ENCODE measurements at places on chromosomes 7 and 10. TPM values are rescaled to one million over a fixed set of nuclear protein-coding genes. Genes with fewer than 3 reads are reported as not detected.

BLNK gene
- total RNA-seq: 5.0 TPM

DNA sequence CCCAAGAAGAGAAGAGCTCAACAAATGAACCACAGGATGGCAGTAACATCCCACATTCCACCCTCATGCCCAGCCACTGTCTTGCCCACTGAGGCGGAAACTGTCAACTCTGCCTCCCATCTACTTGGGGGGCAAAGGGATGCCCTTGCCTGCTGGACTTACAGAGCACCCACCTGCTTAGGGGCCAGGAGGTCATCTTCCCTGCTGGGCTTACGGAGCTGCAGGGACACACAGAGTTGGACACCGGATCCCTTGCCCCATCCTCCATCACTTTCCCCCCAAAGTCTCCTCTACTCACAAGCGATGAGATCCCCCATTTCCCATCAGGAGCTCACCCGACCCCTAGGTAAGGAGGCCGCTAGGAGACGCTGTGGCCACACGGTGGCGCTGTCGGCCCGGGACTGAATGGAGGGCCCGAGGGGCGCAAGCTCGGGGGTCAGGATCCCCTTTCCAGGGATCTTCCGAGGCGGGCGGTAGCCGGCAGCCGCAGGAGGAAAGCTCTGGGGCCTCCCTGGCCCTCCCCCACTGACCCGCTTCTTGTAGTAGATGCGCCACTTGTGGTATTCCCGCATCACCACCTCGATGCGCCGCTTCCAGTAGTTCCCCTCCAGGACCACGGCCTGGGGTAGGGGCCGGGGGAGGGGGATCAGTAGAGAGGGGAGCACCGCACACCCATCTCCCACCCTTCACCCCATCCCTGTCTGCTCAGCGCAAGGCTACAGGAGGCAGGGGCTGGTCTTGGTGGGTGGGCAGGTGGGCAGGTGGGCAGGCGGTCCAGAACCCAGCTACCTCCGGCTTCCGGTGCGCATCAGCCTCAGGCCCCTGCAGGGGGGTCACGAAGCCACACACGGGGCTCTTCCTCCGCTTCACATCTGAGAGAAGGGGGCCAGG, 17.3 kb downstream of the MLXIPL start:
- no peak overlapping the region for H3K4me3 ChIP-seq
- no peak overlapping the region for H3K27ac ChIP-seq
- no peaks in the 10 kb centered on the region for H3K36me3 ChIP-seq
- no peak for DNase-seq
- H3K4me1 ChIP-seq: peaks cover 6% of the 10 kb centered on the region

- H3K27ac ChIP-seq: no peak overlapping the region
- H3K27me3 ChIP-seq: peaks cover 46% of the 10 kb centered on the region
- H3K36me3 ChIP-seq: no peaks in the 10 kb centered on the region
- H3K4me1 ChIP-seq: peaks cover 4% of the 10 kb centered on the region
- no peak for DNase-seq
- no peak overlapping the region for H3K4me3 ChIP-seq
Observed at GRCh38 chr7:151018421-151019129, 5.7 kb downstream of the ATG9B start.

LAMTOR4 gene
- 151 TPM for total RNA-seq

- H3K27me3 ChIP-seq: peaks cover 29% of the 10 kb centered on the region
- peaks cover 9% of the 10 kb centered on the region for H3K4me1 ChIP-seq
- no peak overlapping the region for H3K27ac ChIP-seq
- H3K4me3 ChIP-seq: no peak overlapping the region
Observed at GRCh38 chr10:70440296-70441160, 953 bp downstream of the NODAL start.

PRSS1 gene
- not detected for total RNA-seq

CLRN3 gene
- not detected for total RNA-seq

- no peak overlapping the region for H3K27ac ChIP-seq
- no peak overlapping the region for H3K4me3 ChIP-seq
- H3K27me3 ChIP-seq: no peaks in the 10 kb centered on the region
- H3K36me3 ChIP-seq: no peaks in the 10 kb centered on the region
- DNase-seq: no peak
- H3K4me1 ChIP-seq: no peaks in the 10 kb centered on the region
Observed at GRCh38 chr7:22372863-22373262, 15.9 kb upstream of the RAPGEF5 start.

- H3K36me3 ChIP-seq: no peaks in the 10 kb centered on the region
- peak overlapping the region; percentile 79 for H3K27ac ChIP-seq
- peaks cover 15% of the 10 kb centered on the region for H3K4me1 ChIP-seq
- DNase-seq: peak; percentile 32
- no peak overlapping the region for H3K4me3 ChIP-seq
Observed at GRCh38 chr7:17370901-17371585, 72.6 kb downstream of the AHR start.

DNA sequence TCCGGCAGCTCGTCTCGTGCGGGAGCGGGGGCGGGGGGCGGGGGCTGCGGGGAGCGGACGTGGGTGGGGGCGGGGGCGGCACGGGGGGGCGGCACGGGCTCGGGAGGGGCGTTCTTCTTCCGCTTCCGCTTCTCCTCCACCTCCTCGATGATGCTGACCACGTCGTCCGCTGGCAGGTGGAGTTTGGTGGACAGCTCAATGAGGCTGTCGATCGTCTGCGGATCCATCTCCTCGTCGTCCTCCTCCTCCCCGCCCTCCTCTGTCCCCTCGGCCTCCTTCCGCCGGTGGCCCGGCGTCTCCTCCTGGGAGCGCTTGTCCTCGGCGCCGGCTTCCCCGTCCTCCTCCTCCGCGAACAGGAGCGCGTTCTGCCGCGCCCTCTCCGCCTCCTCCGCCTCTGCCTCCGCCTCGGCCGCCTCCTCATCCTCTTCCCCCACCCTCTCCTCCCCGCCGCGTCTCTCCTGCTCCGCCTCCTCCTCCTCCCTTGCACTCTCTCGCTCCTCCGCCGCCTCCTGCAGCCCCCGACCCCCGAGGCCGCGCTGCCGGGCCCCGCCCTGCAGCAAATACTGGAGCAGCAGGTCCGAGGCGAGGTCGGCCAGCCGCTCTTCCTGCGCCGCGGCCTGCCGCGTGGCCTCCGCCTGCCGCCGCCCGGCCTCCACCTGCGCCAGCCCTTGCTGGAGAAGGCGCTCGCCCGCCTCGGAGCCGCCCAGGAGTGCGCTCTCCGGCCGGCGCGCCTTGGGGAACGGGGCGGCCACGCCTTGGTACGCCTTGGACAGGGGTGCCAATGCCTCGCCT, 1.9 kb downstream of the VGF start:
- H3K27ac ChIP-seq: no peak overlapping the region
- H3K4me1 ChIP-seq: peaks cover 12% of the 10 kb centered on the region
- H3K27me3 ChIP-seq: peaks cover 17% of the 10 kb centered on the region
- peaks cover 7% of the 10 kb centered on the region for H3K36me3 ChIP-seq

PRSS37 gene
- total RNA-seq: not detected

- no peaks in the 10 kb centered on the region for H3K4me1 ChIP-seq
- no peak for DNase-seq
- H3K4me3 ChIP-seq: no peak overlapping the region
- H3K36me3 ChIP-seq: no peaks in the 10 kb centered on the region
Observed at GRCh38 chr10:69663369-69663947, 33.4 kb downstream of the FAM241B start.

RNF148 gene
- total RNA-seq: 0.65 TPM

- H3K27me3 ChIP-seq: no peaks in the 10 kb centered on the region
- no peak overlapping the region for H3K4me3 ChIP-seq
- no peaks in the 10 kb centered on the region for H3K4me1 ChIP-seq
- H3K36me3 ChIP-seq: no peaks in the 10 kb centered on the region
- no peak overlapping the region for H3K27ac ChIP-seq
Observed at GRCh38 chr10:98664329-98665042, 217.8 kb upstream of the HPS1 start.

GRCh38 chr10:117553815-117554172, 11.2 kb downstream of the EMX2 start:
- H3K27me3 ChIP-seq: peaks cover 68% of the 10 kb centered on the region
- H3K4me1 ChIP-seq: no peaks in the 10 kb centered on the region
- DNase-seq: no peak
- H3K36me3 ChIP-seq: no peaks in the 10 kb centered on the region
- no peak overlapping the region for H3K27ac ChIP-seq
- H3K4me3 ChIP-seq: no peak overlapping the region

SPDYE11 gene
- not detected for total RNA-seq

DNA sequence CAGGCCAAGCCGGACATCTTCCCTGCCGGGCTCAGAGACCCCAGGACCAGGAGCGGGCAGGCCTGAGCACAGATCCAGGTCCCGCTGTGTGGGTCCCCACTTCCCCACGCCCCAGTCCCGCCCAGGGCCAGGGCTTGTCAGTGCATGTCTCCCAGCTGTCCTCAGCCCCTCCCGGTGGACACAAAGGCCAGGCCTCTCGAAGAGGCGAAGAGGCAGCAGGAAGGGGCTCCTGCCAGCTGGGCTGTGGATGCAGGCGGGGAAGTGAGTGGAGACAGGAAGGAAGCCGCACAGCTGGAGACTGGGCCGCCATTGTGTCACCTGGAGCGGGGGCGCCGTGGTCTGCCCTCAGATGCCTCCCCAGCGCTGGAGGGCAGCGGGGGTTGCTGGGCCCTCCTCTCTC, 4.8 kb downstream of the GRIFIN start:
- no peak overlapping the region for H3K27ac ChIP-seq
- no peaks in the 10 kb centered on the region for H3K4me1 ChIP-seq
- H3K4me3 ChIP-seq: no peak overlapping the region

ASIC3 gene
- not detected for total RNA-seq

DNA sequence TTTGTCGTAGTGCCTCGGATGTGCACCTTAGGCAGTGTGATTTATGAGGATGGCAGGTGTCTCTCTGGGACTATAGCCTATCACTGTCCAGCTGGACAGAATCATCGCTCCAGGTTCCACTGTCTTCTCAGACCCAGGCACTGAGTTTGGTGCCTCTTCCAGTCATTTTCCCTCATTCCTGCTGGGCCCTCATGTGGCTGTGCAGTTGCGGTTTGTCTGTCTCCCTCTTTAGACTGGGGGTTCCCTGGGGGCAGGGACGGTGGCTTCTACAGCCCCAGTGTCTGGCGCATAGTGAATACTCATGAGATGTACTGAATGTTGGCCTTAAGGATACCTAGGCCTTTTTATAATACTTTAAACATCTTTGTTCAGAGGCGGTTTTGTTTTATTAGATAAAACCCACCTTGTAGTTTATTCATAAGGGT, 28.9 kb downstream of the CCM2 start:
- H3K27ac ChIP-seq: no peak overlapping the region
- no peaks in the 10 kb centered on the region for H3K27me3 ChIP-seq
- H3K4me1 ChIP-seq: peaks cover 11% of the 10 kb centered on the region
- H3K36me3 ChIP-seq: no peaks in the 10 kb centered on the region

- H3K27ac ChIP-seq: no peak overlapping the region
- no peak for DNase-seq
- no peaks in the 10 kb centered on the region for H3K27me3 ChIP-seq
- no peaks in the 10 kb centered on the region for H3K36me3 ChIP-seq
- no peaks in the 10 kb centered on the region for H3K4me1 ChIP-seq
Observed at GRCh38 chr7:12689451-12689850, 2.0 kb downstream of the ARL4A start.

DNA sequence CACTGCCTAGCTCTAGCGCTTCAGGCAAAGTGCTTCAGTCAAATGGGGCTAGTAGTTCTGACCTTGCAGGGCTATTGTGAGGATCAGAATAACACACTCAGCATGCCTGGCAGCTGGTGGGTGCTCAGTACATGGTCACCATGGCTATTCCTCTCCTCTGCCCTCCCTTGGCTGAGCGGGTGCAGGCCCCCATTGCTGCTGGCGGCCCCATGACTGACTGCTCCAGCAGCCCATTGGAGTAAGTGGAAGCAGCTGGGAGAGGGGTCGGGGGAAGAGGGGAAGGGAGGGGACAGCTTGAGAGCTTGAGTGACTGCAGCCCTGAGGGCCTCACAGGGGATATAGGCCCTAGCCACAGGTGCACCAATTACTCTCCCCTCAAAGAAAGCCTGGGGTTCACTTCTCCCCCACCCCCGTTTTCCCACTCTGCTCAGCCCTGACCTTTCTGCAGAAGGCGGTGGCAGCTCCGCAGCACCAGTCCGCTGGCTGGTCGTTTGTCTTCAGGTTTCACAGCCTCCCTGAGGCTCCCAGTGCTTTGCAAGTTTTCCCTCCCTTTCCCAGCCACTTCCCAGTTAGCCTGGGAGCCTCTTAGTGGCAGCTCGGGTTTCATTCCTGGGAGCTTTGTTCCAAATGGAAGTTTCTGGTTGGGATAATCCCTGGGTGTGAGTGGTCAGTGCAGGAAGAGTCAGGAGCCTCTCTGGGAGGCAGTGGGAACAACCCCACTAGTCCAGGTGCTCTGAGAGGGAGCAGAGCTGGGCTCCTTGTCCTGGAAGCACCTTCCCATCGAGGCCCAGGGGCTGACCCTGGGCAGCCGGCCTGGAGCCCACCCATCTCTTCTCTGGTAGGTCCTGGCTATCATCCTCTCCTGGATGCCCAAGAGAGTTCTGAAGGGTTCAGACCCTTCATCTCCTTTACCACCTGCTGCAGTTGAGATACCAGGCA, 16.3 kb downstream of the FGF8 start:
- DNase-seq: no peak
- no peaks in the 10 kb centered on the region for H3K36me3 ChIP-seq
- H3K4me3 ChIP-seq: no peak overlapping the region
- H3K27me3 ChIP-seq: no peaks in the 10 kb centered on the region
- H3K27ac ChIP-seq: no peak overlapping the region
- H3K4me1 ChIP-seq: no peaks in the 10 kb centered on the region

DNA sequence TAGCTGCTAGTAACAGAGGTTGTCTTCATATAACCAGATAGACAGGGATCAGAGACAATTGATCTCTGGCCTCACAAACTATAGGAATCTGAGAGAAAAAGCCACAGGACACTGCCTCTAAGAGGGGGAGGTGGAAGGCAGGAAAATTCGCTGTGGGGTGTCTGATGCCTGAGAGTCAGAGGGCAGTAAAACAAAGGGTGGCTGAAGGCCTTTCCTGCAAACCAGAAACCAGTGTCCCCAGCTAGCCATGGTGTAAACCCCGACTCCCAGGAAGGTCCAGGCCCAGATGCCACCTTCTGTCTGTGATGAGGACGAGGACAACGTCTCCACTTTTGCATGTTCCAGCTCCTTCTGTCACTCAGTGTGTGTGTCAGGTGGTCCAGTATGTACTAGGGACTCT, 215.1 kb downstream of the ADARB2 start:
- H3K36me3 ChIP-seq: no peaks in the 10 kb centered on the region
- H3K27me3 ChIP-seq: no peaks in the 10 kb centered on the region
- no peak overlapping the region for H3K4me3 ChIP-seq
- H3K27ac ChIP-seq: no peak overlapping the region

GRCh38 chr10:33688506-33688905, 354.0 kb upstream of the NRP1 start:
- no peaks in the 10 kb centered on the region for H3K27me3 ChIP-seq
- DNase-seq: no peak
- no peak overlapping the region for H3K27ac ChIP-seq
- no peaks in the 10 kb centered on the region for H3K36me3 ChIP-seq
- no peak overlapping the region for H3K4me3 ChIP-seq

DNA sequence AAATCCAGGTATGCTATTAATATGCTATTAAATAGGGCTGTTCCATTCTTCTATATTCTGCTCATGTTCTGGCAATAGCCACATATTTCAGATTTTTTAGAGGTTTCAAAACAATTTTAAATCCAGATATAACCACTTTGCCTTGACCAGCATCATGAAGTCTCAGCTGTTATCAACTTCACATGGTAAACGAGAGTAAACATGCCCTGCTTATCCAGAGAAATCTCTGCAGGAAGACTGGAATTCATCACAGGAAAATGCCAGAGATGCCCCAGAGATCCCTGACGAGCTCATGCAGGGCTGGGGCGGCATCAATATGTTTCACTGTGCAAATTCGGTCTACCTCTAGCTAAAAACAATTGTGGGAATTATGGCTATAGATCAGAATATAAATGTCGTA, 126.5 kb downstream of the FANK1 start:
- no peak overlapping the region for H3K27ac ChIP-seq
- H3K27me3 ChIP-seq: no peaks in the 10 kb centered on the region
- H3K4me3 ChIP-seq: no peak overlapping the region
- no peaks in the 10 kb centered on the region for H3K36me3 ChIP-seq
